ENCODE measurements at places on chromosomes 6 and 20.
A peak's percentile ranks its signal among the peaks of the same experiment; 100 is the strongest.

- DNase-seq: no peak
Observed at GRCh38 chr6:110614106-110614505, 137.7 kb upstream of the SLC22A16 start.

DNA sequence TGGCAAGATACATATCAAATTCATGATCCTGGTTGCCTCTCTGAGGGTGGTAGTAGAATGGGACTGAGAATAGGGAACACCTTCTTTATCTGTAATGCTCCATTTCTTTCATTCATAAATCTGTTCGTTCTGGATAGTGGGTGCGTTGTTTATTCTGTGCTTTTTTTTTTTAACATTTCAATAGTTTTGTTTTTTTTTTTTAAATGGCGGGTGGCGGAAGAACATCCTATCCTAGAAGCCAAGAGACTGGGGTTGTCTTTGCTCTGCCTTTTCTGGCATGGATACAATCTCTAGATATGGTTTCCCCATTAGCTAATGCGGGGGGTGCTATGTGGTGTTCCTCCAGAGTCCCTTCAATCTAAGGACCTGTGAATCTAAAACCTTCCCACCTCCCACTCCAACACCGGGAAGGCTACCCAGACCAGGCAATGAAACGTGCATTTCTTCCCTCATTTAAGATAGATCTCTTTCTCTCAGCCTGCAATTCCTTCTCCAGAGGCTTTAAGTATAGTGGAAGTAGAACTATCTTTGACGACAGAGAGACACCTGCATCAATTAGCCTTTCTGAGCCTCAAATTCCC, 883 bp upstream of the CCDC28A start:
- no peak for DNase-seq

DNA sequence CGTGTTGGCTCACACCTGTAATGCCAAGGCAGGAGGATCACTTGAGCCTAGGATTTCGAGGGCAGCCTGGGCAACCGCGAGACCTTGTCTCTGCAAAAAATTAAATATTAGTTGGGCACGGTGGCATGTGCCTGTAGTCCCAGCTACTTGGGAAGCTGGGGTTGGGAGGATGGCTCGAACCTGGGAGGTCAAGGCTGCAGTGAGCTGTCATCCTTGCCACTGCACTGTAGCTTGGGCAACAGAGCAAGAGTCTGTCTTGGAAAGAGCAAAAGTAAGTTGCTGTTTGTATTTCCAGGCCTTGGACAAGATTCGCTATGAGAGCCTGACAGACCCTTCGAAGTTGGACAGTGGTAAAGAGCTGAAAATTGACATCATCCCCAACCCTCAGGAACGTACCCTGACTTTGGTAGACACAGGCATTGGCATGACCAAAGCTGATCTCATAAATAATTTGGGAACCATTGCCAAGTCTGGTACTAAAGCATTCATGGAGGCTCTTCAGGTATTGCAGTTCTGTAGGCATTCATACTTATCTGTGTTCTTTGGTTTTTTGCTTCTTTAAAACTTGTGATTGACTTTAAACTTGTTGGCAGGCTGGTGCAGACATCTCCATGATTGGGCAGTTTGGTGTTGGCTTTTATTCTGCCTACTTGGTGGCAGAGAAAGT, 2.3 kb downstream of the HSP90AB1 start:
- no peak for DNase-seq

- DNase-seq: no peak
Observed at GRCh38 chr6:47535316-47536225, 58.0 kb downstream of the CD2AP start.

DNA sequence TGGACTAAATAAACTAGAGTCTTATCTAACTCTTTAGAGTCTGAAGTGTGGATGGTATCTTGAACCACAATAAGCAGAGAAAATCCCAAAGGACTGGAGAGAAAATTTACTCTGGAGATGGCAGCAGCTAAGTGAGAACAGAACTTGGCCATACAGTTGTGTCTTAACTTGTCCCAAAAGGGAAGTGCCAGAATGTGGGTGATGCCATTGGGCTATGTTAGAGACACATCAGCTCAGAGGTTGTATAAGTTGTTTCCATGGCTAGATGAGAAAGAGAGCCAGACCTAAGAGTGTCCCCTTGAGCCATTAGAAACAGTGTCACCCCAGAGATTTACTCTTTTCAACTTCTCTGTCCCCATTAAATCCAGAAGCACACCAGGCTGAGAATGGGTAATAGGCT, 36.2 kb downstream of the FOXO3 start:
- no peak for DNase-seq

DNA sequence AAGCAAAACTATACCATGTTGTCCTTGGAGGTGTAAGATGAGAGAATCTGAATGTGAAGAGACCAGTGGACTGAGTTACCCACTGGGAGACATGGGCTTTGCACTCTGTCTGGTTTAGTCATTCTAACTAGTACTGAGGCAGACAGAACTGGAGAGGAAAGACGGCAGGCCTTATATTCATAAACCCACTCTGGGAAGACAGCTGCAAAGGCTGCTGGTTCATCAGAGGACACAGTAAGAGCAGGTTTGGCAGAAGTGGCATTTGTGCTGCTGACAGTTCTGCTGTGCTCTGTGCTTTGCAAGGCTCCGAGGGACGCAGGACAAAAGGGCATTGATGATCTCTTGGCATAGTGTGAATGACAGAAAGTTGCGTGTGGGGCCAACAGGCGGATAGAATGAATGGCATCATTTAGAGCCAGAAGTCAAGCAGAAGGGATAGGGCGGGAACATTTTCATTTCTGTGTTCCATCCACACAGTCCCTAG, 142.3 kb upstream of the TENT5A start:
- no peak for DNase-seq

- no peak for DNase-seq
Observed at GRCh38 chr20:53980031-53980465, 90.3 kb downstream of the BCAS1 start.

- no peak for DNase-seq
Observed at GRCh38 chr6:33689879-33690278, 21.6 kb downstream of the UQCC2 start.

- no peak for DNase-seq
Observed at GRCh38 chr6:125953502-125953875, 3.1 kb upstream of the HINT3 start.

DNA sequence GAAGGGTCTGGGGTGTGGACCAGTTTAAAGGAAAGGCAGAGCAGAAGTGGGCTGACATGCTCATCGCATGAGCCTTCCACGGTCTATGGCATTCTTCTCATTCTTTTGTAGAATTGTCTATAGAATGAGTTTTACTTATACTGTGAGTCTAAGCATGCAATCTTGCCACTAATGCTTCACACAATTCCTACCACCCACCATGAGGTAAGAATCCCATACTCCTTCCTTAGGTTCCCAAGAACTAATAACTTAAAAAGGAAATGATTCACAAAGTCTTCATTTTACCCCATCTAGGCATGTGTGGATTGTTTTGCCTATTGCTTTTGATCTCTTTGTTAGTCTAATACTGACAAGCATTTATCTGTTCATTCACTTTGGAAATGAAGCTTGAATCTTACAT, 195.2 kb downstream of the LY86 start:
- no peak for DNase-seq

DNA sequence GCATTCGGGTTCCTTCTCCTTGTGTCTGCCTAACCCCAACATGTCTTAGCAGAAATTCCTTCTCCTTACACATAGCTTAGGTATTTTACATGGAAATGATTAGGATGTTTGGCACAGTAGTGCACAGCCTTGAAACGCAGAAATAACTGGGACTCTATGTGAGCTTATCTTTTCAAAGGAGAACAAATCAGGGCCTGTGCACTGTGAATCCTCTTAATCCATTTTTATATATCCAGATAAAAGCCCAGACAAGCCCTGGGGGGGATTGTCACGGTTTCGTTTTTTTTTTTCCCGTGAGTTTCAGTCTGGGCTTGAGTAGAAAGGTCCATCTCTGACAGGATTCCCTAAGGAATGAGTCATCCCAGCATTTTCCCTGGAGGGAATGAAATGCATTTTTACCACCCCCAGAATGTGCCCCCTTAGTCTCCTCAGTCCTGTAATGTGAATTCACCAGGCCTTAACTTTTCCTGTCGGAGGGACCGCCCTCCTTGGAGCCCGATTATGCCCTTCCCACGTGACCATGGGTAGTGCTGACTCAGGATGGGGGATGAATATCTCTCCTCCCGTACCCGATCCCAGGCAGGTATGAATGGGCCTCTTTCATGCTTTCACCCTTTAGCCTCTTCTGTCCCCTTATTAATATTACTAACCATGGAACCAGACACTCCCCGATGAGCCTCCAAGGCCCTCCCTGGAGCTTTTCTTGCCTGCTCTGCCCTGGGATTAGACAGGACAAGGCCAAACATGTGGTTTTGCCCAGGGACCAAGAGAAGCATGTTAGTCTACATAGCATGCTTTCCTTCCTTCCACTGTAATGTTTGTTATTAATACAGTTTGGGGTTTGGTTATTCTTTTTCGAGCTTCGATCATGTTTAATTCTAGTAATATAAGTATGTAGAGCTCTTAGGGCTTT, 23.9 kb upstream of the NAA20 start:
- no peak for DNase-seq

GRCh38 chr6:157841211-157841840, 18.3 kb downstream of the SNX9 start:
- no peak for DNase-seq

GRCh38 chr6:33628401-33628964, 7.4 kb downstream of the ITPR3 start:
- no peak for DNase-seq

DNA sequence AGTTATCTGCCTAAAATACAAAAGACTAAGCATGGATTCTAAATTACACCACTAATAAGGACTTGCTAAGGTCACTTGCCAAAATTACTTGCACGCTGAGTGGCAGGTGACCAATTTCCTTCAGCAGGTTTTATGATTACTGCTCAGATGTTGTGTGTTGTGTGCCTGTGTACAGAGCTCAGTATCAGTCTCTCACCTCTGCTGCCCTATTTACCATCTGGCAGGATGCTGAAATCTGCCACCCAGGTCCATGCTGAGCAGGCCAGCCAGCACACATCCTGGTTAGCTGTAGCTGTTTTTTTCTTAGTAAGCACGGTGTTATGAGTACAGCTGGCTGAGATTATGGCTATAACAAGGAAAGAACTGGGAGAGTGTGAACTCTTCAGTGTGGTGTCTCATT, 34.0 kb downstream of the ELOVL4 start:
- no peak for DNase-seq

DNA sequence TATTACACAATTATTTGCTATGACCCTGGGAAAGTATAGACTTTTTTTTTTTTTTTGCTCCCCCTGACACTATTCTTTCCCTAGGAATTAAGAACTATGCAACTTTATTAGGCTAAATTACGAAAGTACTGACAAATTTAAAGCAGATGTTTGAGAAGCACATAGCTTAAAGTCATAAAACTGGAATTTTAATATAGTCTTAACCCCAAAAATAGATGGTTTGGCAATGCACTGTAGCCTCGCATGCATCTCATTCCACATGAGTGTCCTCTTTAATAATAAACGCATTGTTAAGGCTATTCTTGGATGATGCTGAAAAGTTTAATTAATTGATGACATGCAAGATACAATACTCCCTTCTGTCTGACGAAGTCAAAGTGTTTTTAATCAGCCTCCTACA, 49.3 kb downstream of the TBC1D7 start:
- DNase-seq: peak; percentile 81

- no peak for DNase-seq
Observed at GRCh38 chr6:152188011-152188410, 380.5 kb downstream of the ESR1 start.

DNA sequence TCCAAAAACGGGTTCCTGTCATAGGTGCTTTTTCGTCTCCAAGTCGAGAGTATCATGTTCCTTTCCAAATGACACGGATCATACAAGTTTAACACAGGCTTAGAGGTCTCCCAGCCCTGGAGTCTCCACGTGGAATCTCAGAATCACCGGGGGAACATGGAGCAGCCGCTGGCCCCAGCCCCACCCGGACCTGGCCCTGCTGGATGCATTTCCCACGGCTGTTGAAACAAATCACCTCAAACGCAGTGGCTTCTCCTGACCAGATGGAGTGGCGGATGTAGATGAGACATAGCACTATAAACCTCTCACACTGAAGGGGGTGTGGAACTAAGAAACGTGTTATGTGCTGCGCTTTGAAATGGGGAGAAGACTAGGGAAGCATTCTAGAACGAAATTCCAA, 70.0 kb upstream of the FRMD1 start:
- no peak for DNase-seq
